GM04503 (cell line): ENCODE measurements at places on chromosomes 3 and 15.

DNA sequence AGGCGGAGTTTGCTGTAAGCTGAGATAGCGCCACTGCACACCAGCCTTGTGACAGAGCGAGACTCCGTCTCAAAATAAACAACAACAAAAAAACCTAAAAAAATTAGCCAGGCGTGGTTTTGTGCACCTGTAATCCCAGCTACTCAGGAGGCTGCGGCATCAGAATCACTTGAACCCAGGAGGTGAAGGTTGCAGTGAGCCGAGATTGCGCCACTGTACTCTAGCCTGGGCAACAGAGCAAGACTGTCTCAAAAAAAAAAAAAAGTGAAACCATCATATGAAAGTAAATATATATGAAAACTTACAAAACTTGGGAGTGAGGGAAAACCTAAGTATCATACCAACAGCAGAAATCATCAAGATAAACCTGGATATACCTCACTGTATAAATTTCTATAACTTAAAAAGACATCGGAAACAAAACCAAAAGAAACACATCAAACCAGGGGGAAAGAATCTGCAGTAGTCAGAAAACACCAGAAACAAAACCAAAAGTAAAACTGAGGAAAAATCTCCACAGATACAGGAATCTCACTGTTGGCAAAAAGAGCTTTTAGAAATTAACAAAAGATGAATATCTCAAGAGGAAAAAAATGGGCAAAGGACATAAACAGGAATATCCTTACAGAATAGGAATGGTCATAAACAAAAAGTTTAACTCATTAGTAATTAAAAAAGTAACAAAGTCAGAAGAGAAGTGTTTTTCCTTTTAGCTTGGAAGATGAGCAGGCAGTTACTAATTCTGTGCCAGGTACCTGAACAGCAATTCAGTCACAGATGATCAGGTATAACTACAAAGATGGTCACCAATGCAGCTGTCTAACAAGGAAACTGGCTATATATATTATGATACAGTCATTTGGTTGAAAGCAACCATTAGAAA lies 41.3 kb downstream of the ETV5 start:
- no peak for DNase-seq

- no peak for DNase-seq
These were observed 10.1 kb upstream of the FOXB1 start for GRCh38 chr15:59993950-59994401.

DNA sequence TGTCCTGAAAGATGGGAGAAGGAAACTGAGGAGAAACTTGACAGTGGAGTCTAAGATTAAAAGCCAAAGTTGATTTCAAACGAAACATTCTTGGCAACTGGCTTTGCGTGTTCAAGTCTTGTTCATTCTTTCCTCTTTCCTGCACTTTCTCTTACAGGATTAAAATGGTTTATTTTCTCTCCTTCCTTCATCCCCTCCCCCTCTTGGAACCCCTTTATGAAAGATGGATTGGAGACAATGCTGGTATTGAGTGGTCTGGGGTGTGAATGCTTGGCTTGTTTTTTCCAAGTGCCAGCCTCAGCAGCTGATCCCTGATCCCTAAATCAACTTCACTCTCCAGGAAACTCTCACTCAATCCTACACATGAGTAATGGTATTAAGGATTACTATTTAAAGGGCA lies 703 bp upstream of the LSAMP start:
- no peak for DNase-seq

DNA sequence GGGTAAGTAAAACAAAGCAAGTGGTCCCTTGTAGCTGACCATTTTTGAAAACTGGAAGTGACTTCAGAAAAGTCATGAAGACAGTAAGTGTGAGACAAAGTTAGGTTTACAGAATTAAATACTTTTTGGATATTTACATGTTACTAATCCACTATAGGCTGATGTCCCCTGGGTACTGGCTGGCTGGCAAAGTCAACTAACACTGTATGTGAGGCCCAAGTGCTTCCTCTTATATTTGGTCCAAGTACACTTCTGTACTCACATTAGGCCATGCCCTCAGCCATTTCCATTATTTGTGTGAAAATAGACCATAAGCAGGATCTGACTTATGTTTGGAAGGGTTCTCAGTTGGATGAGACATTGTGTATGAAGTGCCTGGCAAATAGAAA lies 5.5 kb upstream of the LEKR1 start:
- DNase-seq: no peak

DNA sequence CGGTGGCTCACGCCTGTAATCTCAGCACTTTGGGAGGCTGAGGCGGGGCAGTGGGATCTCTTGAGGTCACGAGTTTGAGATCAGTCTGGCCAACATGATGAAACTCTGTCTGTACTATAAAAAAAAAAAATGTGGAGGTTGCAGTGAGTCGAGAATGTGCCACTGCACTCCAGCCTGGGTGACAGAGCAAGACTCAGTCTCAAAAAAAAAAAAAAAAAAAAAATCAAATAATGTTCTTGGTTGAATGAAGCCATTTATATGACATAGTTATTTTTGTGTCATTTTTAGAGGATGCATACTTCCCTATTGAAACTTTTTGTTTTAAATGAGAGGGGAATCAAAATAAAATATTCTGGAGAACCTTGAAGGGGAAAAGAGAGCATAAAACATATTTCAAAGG lies 3.1 kb downstream of the HMCES start:
- DNase-seq: no peak

DNA sequence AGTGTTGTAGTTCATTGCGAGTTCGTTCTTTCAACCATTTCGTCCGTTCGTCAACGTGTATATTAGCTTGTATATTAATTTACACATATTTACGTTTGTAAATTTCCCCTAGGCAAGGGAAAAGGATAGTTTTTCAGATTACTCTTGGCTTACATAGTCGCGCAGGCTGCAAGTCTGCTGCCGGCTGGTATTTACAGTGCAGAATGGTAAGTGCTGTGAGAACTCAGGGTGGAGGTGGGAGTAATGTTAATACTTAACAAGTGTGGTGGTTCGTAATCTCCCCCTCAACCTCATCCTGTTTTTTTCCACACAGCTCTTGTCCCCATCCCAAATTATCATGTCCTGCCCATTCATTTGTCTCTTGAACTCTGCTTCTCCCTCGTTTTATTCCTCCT lies 766 bp downstream of the FAM98B start:
- DNase-seq: no peak

DNA sequence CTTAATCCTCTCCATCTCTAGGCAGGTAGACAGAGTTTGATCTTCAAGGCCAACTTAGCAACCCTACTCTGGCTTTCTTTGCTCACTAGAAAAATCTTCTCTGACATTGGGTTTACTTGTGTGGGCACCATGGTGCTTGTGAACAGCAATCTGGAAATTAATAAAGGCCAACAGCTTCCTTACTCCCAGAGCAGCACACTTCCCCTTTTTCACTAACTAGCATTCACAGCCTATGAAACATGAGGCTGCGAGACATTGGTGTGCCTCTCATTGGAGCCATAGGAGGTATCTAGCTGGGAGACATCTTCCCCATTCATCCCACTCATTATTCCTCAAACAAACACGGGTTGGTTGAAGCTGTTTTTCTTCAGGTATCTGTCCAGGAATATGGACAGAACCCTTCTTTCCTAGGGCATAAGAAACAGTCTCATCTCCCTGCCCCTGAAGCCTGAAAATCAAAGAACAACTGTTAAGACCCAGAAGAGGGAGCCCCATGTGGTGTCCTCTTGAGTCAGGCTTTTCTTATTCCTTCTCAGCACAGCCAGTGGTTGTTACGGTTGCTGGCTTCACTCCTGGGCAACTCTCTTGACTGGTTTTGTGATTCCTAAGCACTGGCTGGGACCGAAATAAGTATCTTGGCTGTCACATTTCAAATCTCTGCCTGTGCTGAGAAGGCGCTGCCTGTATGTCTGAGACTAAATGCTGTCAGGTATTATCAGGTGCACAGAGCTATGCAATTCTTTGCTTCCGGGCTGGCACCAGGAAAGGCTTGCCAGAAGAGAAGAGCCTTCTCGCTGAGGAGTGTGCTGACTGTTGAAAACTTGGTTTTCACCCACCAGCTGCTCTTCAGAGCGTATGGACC lies 194.4 kb downstream of the FEZF2 start:
- DNase-seq: no peak

- no peak for DNase-seq
These were observed 790.7 kb downstream of the ROBO1 start for GRCh38 chr3:78977073-78977472.

- no peak for DNase-seq
These were observed 148.1 kb upstream of the SLC24A5 start for GRCh38 chr15:47972738-47973137.

DNA sequence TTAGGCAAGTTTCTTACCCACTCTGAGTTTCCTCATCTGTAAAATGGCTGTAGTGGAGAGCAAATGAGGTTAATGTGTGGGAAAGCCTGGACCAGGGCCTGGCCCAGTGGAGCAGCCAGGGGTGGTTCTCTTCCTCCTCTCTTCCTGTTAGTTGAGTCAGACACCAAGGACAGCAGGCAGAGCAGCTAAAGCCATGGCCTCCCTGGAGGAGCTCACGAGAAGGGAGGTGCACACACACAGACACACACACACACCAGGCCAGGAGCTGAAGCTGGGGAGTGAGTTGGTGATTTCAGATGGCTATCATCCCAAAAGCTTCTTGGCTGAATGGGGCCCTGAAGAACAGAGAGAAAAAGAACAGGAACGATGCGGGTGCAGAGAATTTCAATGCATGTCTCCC lies 33.2 kb upstream of the TSPAN3 start:
- no peak for DNase-seq

GRCh38 chr15:66882251-66883020 lies 180.4 kb downstream of the SMAD6 start:
- DNase-seq: peak; percentile 76

- no peak for DNase-seq
These were observed 40.2 kb upstream of the FAM107A start for GRCh38 chr3:58617338-58617761.

- DNase-seq: peak; percentile 79
These were observed 15.5 kb downstream of the TRIM59 start for GRCh38 chr3:160434071-160434470.

GRCh38 chr3:127451321-127451720 lies 139.2 kb downstream of the TPRA1 start:
- DNase-seq: no peak

- no peak for DNase-seq
These were observed 538.8 kb upstream of the ZNF717 start for GRCh38 chr3:76324101-76324500.

- no peak for DNase-seq
These were observed 573.7 kb downstream of the TBL1XR1 start for GRCh38 chr3:176623468-176624150.

DNA sequence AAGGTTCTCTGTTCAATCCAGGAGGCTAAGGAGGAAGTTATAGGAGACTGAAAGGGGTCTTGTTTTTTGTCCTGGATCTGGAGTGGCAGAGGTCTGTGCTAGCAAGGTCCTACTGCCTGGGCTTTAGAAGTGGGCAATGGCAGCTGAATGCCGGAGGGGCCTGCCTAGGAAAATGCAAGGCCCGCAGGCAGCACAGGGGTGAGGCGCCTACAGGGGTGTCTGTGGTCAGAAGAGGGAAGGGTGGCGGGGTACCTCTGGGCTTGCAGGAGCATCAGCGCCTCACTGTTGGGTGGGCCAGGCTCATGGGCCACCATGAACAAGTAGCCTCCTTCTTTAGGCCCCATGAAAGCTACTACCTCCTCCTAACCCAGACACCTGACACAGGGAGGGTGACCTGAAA lies 175.4 kb downstream of the PEX5L start:
- DNase-seq: no peak

DNA sequence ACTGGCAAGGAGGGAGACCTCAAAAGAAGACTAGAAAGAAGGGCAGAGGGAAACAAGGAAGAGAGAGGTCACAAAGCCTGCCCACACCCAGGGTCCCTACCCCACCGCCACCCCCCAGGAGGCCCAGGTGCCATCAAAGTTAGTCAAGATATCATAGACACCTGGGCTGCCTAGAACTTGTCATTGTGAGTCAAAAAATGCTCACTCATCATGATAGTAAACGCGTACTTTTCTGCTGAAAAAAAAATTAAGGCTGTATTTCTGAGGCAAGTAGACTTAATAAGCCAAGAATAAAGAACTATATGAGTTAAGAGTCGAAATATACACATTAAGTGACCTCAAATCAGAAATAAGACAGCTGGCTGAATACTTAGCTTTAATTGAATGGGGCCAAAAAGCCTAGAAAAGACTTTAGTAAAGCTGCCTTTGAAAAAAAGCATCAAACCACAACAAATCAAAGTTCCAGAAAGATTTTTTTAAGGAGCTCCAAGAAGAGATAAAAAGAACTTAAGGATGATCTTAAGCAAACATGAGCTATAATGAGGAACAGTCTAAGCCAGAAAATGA lies 415.5 kb upstream of the PPP2R3A start:
- DNase-seq: no peak

DNA sequence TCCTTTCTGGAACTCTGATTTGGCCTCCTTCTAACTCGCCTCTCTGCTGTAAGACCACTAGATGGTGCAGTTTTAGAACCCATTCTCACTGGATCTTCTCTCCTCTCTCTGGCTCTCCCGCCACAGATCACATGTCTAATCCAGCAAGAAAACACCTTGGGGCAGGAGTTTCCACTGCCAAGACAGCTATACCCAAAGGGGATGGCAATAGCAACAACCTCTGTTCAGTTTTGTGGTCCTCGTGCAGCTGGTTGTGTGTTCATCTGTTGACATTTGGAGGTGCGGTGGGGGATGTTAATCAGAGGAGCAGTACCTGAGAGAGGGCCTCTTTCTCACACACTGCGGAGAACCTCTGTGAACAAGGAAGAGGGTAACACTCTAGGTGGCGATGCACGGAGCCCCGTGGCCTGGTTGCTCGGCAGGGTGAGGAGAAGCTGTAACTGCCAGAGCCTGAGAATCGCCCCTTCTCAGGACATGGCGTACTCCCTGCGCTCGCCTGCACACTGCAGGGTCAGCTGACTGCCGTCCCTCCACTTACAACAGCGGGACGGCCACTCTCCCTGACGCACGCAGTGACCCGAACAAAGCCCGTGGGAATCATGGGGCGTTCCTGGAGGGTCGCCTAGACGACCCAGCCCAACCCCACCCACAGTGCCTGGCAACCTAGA lies at the start of gene TEX55:
Gene TEX55 (plus strand): TSS at position 666 of the 668 bp plus-strand sequence. CDS start 25 bp downstream, outside the sequence.
- peak; percentile 12 for DNase-seq

DNA sequence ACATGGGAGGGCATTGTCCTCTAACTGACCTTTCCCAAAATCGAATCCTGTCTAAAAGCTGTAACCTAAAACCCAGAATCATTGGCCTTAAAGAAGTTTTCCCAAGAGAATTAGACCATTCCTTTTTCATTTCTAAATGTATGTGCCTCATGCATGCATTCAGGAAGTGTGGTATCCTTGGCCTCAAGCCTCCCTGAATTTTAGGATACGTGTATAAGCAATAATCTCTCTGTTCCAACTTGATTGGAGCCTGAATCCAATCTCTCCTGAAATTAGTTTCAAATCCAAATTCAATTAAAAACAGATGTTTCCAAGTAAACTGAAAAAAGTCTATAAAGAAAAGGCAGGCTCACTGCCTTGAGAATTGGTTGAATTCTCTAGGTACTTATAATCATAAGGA lies 86.0 kb upstream of the VEPH1 start:
- DNase-seq: no peak

- no peak for DNase-seq
These were observed 87.8 kb upstream of the MDFIC2 start for GRCh38 chr3:70400194-70400593.

- peak; percentile 69 for DNase-seq
These were observed 75.7 kb downstream of the GMPS start for GRCh38 chr3:155946178-155946577.

GRCh38 chr15:37581866-37582532 lies 352.4 kb upstream of the TMCO5A start:
- DNase-seq: no peak

GRCh38 chr3:129961141-129961541 lies 13.4 kb upstream of the TRH start:
- no peak for DNase-seq

- no peak for DNase-seq
These were observed 260.0 kb downstream of the ABHD5 start for GRCh38 chr3:43950775-43951174.
